Astrocyte of the spinal cord (primary cell): ENCODE measurements at places on chromosomes 4 and X.

- DNase-seq, result no peak
Measured at GRCh38 chr4:122728856-122729255, 3.6 kb upstream of the BBS12 start.

DNA sequence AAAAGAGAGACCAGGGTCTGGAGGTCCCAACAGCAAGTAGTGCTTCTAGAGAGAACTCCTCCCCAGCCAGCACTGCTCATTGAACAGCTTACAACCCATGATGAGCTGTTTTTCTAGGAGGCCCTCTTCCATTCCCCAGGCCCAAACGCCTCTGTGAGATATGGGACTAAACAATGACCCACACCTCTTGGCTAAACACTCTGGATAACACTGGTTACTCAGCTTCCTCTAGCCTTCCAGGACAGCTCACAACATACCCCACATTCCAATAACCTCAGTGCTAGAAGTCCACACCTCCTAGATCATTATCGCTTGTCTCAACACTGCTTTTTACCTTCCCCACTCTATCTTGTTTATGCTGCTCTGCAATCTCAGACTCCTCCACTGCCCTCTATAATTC lies 35.4 kb upstream of the PGRMC2 start:
- DNase-seq, result peak; percentile 62

DNA sequence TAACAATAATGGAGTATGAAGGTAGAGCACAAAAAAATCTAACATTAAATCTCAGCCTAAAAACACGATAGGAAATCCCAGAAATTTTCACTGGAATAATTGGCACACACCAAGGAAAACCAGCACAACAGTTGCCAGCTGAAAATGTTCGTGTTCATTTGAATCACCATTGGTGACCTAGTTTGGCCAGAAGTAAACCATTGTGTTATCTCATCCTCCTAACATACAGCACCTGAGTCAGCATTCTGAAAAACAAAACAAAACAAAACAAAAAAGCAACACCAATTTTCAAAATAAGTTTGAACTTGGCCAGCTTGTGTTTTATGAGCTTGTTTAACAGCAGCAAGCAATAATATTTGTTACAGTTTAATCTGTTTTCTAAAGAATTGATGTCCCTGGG lies 41.1 kb downstream of the UCHL1 start:
- no peak for DNase-seq

GRCh38 chrX:103722505-103722904 lies 11.8 kb downstream of the TMEM31 start:
- DNase-seq, result no peak

DNA sequence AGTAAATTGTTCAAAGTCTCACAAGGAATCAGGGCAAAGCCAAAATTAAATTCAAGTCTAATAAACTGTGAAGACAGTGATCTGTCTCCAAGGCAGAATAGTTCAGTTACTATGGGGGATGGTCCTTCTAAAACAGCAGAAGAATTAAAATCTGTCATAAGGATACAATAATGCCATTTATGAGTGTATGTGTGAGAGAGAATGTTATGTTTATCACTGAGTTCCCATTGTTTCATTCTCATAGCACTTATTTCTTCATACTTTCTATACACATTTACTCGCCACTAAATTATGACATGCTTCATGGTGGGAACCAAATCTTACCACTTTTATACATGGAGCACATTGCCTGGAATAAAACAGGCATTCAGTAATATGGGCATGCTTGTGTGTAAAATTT lies 102.5 kb downstream of the AMMECR1 start:
- no peak for DNase-seq

DNA sequence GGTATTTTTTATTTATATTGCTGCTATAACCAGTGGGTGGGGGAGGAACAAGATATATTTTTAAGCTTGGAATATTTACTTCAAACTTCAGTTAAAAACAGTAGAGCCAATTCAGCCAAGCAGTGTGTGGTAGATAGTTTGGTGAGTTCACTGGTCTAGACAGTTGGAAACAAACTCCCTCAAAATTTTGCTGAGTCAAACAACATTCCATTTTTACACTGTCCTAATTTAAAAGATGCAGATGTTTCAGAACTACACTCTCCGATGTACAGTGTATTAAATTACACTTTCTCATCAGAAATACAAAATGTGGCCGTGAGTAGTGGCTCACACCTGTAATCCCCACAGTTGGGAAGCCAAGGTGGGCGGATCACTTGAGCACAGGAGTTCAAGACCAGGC lies 23.3 kb downstream of the PRKX start:
- DNase-seq, result peak; percentile 7

- peak; percentile 24 for DNase-seq
Measured at GRCh38 chr4:80500613-80501012, 165.1 kb downstream of the CFAP299 start.

DNA sequence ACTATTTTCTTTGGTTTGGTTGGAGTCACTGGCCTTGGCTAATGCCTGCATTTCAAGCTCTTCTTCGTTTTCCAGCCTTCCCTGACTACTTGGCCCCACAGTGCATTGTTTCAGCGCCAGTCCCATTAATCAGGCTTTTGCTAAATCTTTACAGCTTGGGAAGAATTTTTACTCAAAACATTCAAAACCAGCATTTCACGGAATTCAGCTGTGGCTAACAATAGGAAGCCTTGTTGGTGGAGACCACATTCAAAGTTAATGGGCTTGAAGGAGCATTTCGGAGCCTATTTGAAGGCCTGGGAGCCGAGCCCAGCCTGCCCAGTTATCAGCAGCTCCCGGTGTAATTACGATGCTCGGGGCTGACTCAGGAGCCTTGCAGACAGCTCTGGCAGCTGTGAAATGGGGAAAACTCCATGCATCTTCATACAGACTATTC lies 30.8 kb upstream of the VCX2 start:
- DNase-seq, result peak; percentile 89

- DNase-seq, result no peak
Measured at GRCh38 chr4:73252001-73252400, 6.6 kb downstream of the ANKRD17 start.

GRCh38 chr4:153809307-153809706 lies 20.4 kb upstream of the SFRP2 start:
- no peak for DNase-seq

GRCh38 chr4:152594978-152595925 lies 59.4 kb upstream of the FBXW7 start:
- DNase-seq, result no peak

GRCh38 chr4:125191232-125191631 lies 123.5 kb upstream of the FAT4 start:
- DNase-seq, result peak; percentile 87

- no peak for DNase-seq
Measured at GRCh38 chrX:149120459-149120858, 384.6 kb downstream of the IDS start.

- DNase-seq, result no peak
Measured at GRCh38 chrX:96591421-96591820, 93.2 kb upstream of the DIAPH2 start.

DNA sequence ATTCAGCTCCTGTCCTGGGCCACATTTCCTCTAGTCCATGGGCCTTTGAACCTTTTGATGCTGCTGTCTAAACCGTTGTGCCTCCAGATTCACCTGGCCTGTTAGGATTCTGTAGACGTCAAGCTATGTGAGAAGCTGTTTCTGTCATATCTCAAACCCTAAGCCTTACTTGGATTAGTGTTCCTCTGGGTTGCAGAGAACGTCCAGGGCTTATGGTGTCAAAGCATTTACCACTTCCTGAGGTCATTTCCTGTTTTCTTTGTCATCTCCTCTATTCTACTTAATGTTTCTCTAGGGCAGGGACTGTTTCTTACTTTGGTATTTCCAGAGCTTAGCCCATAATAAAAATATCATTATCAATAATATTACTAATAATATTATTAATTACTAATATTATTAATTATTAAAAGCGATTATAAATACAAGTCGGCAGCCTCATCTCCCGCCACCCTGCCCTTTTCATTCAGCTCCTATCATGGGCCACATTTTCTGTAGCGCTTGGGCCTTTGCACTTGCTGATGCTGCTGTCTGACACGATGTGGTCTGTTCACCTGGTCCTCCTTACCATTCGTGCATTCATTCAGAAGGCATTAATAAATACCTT lies 19.1 kb downstream of the PRIMPOL start:
- no peak for DNase-seq

DNA sequence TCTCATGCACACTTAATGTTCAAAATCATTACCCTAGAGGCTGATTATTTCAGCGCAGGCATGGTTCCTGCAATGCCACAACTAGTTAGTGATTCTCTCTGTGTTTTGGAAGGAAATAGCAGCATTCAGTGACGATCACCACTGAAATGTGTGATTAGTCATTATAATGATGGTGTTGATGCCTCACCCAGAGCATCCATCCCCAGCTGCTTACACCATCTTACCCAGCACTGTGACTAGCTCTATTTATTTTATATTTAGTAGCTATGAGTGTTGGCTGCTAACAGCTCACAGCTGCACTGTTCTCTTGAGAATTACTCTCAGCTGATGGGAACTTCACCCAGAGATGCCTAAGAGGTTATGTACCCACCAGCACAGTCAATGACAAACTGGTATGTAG lies 60.5 kb upstream of the TSPAN7 start:
- no peak for DNase-seq

- peak; percentile 62 for DNase-seq
Measured at GRCh38 chr4:122826553-122827257, at the start of gene FGF2. FGF2 (plus strand) TSS chr4:122826831; CDS start chr4:122827175, 344 bp downstream.

- DNase-seq, result no peak
Measured at GRCh38 chr4:153093802-153094201, 110.4 kb upstream of the TRIM2 start.

DNA sequence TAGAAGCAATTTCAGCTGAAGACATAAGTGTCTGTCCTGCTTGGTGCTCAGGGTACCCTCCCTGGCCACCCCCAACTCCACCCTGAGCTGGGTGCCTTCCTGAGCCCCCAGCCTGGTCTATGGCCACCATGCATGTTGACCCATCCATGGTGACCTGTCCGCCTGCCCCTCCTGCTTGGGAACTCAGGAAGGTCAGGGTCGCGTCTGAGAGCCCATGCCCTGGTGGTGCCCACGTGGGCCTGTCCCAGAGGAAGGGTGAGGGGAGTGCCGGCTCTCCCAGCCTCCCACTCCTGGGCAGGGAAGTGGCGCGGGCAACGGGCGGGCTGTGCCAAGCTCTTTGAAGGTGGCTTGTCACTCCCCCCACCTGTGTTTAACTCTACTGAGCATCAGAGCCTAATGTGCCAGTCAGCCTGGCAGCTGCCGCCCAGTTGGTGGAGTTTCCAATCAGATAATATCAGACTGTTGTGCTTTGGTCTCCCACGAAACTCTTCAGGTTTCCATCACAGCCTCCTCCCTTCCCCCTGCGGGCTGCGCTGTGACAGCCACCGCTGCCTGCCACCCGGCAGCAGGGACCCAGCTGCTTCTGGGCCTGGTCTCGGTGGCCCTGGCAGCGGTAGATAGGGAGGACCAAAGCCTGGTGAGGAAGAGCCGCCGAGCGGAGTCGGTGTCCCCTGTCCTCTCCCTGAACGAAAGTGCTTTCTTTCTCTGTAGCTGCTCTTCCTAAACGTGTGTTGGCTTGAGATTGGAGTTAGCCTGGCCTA lies 4.8 kb downstream of the SH3BP2 start:
- no peak for DNase-seq

DNA sequence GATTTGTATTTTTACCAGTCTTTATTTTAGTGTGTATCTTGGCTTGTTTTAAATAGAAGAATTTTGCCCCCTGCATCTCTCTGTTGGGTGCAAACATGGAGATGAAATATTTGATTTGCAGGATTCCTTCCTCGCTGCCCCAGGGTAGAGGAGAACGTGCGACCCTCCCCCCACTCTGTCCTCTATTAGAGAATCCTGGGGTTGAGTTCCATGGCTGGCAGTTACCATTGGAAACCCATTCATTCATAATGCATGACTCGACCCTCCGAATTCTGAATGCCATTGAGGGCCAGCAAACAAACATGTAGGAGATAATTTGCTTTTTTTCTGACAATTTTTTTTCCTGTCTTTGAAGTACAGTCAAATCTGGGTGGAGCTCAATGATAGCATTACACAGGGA lies 53.7 kb downstream of the TRIM2 start:
- no peak for DNase-seq

- no peak for DNase-seq
Measured at GRCh38 chr4:5041699-5042098, 9.6 kb upstream of the STK32B start.

GRCh38 chr4:91729851-91730250 lies 573.9 kb upstream of the GRID2 start:
- no peak for DNase-seq

DNA sequence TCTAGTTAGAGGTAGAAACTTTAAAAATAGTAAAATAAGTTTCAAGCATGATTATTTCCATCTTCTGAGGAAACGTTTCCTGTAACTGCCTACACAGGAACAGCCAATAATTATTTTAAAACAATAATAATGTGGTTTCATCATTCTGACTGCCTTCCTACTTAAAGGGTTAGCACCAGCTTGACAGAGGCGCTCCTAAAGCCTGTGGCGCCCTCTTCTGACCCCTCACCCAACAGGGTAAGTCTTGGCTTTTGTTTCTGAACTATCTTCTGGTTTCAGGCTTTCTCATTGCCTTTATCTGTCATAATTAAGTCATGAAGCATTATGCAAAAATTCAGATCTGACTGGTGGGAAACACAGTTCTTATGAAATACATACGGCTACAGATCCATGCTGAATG lies 96.7 kb downstream of the ITM2A start:
- DNase-seq, result no peak

GRCh38 chr4:183436417-183436816 lies 8.0 kb upstream of the CDKN2AIP start:
- no peak for DNase-seq

- no peak for DNase-seq
Measured at GRCh38 chr4:164949448-164950143, 27.9 kb downstream of the TRIM61 start.

DNA sequence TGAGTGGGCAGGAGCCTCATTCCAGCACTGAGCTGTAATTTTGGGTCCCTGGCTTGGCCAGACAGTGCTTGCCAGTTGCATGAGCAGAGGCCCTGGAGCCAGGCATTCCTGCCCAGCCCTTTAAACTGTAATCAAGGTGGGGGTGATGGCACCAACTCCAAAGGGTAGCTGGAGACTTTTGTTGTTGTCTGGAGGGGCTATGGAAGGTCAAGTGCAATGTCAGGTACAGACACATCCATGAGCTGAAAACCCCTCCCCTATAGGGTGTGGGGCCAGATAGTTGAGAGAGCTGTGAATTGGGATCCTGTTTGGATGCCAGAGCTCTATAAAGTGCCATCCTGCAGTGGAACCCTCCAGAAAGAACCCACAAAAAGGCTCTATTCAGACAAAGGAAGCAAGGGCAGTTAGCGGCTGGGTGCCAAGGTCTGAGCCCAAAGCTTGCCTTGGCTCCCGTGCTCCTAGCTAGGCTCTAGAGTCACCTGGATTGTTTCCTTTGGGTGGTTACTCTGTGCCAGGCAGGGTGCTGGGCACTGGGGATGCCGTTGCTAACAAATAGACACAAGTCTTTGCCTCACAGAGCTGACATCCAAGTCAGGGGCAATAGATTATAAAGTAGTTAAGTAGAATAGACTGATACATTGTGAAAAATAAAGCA lies 163.0 kb downstream of the EFNB1 start:
- DNase-seq, result no peak

DNA sequence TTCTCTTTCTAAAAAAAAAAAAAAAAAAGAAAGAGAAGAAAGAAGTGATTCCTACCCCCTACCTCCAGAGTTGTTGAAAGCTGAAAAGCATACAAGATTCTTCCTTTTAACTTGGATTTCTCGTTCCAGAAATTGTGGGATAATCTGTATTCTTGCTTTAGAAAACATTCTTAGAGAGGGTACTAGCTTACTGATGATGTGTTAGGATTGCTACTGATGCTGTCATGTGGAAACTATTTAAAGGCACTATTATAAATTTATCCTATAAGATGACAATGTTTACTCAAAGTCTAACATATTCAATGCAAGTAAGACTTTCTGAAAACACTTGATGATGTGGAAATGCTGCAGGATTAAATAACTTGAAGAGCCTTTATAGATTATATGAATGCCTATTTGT lies 204.0 kb upstream of the PUDP start:
- DNase-seq, result peak; percentile 2
